ENCODE measurements at places on chromosomes 2 and 18.
A peak's percentile ranks its signal among the peaks of the same experiment; 100 is the strongest.

DNA sequence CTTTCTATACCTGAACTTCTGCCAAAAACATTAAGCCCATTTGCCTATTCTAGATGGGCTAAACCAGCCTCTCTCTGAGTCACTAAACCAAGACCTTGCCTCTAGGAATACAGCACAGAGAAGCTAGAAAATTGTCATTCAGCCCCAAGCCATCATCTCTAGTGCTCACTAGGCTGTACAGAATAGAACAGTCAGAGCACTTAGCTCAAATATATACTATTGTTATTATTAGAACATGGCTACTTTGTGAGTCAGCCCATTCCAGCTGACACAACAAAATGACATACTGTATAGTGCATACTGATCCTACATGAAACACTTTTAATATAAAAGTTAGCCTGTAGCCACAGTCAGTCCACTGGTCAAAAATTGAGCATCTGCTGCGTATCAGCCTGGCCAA lies 418.8 kb downstream of the NRXN1 start:
- DNase-seq, result no peak

GRCh38 chr2:169080250-169081069 lies 11.1 kb downstream of the DHRS9 start:
- DNase-seq, result no peak

DNA sequence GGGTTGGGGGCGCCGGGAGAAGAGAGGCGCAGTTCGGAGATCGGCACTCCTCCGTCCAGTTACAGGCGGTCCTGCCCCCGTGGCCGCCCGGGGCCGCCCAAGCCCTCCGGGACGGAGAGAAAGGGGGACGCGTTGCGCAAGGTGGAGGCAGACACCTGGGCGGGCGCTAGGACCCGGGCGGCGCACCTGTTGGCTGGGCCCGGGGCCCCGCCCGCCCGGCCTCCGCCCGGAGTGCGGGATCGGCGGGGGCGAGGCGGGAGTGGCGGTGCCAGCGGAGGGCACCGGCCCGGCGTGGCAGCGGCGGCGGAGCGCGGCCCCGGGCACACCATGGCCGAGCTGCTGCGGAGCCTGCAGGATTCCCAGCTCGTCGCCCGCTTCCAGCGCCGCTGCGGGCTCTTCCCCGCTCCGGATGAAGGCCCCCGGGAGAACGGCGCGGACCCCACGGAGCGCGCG lies at the start of gene SGPP2:
TSS of gene SGPP2 (plus strand) at position 268 of the 453 bp plus-strand sequence. CDS start at position 328, 60 bp downstream.
- DNase-seq, result peak; percentile 49

GRCh38 chr2:210899131-210899530 lies 342.7 kb downstream of the CPS1 start:
- DNase-seq, result no peak

DNA sequence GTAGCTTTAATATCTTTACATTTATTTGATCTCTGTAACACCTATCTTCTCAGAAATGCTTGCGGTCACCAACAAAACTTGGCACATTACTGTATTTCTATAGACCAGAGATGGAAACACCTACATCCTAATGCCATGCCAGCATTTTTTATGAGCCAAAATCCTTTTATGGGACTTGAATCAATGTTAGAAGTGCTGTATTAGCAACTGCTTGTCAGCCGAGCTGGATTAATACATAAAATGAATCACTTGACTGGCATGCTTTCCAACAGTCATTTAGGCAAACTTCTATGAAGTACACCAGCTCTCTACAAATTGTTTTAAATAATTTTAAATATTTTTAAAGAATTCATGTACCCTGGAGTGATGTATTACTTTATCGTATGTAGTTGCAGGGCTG lies 272.9 kb upstream of the NRP2 start:
- no peak for DNase-seq

DNA sequence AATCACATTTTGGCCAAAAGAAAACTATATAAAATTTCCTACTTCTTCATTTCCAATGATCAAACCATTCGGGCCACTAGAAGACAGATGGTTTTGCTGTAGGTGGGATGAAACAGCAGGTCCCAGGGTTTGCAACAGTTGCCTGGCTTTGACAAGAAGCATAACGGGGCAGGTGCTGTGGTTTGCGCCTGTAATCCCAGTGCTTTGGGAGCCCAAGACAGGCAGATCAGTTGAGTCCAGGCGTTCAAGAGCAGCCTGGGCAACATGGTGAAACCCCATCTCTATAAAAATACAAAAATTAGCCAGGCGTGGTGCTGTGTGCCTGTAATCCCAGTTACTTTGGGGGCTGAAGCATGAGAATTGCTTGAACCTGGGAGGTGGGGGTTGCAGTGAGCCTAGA lies 81.4 kb upstream of the XPO1 start:
- no peak for DNase-seq

GRCh38 chr18:34801774-34802173 lies 91.7 kb downstream of the DTNA start:
- DNase-seq, result peak; percentile 25

DNA sequence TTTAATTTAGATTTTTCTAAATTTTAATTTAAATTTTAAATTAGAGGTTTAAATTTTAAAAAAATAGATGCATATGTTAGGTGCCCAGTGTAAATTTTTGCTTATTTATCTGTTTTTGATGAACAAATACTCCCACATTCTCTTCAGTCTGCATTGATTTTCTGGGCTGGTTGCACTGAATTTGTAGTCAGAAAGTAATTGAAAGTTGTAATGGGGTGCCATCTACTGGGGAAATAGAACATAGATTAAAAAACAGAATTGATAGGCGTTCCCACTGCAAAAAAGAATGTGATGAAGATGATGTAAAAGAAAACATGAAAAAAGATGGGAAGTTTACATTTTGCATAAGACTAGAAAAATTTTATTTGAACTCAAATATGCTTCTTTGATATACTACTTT lies 51.7 kb upstream of the CCDC85A start:
- no peak for DNase-seq

DNA sequence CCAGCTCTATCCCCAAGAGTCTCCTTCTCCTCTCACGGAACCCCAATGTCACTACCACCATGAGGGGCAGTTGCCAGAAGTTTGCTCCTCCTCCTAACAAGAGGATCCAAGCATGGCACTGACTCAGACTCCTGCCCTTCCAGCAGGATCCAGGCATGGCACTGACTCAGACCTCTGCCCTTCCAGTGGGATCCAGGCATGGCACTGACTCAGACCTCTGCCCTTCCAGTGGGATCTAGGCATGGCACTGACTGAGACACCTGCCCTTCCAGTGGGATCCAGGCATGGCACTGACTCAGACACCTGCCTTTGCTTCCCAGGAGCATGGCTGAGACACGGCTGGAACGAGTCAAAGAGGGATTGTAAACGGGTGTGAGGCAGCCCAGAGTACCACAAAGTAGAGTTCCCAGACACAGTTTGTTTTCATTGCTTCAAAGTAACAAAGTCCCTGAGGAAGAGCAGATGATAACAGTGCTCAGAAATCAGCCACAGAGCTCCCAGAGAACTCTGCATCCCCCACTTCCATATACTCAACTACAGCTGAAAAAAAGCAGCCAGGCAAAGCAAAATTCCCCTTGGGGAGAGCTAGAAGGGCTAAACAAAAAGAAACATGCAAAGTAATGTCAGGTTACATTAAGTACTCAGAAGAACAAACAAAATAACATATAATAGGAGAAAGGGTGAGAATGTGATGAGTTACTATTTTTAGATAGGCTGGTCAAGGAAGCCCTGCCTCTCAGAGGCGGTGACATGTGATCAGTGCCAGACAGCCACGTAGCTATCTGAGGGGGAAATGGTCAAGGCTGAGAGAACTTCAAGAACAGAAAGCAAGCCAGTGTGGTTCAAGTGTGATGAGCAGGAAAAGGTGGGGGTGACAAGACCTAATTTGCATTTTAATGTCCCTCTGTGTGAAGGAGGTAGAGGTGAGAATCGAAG lies 3.0 kb downstream of the BUB1 start:
- DNase-seq, result peak; percentile 42

DNA sequence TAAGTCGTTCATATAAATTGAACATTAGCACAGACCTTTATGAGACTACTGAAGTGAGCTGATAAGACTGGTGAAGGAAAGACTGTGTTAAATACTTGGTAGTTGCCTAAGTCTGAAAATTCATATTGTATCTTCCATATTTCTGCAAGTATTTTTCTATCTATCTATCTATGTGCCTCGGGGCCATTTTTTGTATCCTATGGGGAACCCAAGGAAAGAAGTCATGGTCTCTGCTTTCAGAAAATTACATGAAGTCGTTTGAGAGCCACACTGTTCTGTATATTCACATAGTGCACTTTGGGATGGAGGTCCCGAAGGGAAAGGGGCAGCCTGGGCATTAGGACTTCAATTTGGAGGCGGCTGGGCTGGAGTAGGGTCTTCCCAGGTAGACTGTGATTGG lies 89.6 kb downstream of the EPAS1 start:
- no peak for DNase-seq

- DNase-seq, result no peak
Measured at GRCh38 chr18:27109451-27109850, 75.7 kb downstream of the CHST9 start.

- DNase-seq, result no peak
Measured at GRCh38 chr2:64853894-64854293, 135.3 kb upstream of the SLC1A4 start.

DNA sequence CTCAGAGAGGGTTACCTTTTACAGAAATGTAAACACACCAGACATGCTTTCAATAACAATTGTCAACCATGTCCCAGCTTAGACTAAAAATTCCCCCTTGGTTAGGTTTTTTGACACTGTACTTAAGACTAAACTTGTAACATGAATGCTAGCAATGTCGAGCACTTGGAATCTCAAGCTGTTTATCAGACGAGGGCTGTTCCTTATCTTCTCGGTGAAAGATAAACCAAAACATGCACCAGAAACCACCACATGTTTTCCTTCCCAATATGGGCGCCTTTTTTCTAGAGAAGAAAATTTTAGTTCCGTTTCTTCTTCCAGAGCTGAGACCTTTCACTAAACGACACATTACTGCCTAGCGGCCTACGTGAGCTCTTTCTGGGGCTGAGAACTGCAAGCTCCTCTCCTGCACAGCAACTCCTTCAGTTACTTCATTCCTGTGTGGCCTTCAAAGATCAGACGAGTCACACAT lies 42.4 kb upstream of the ACKR3 start:
- no peak for DNase-seq

DNA sequence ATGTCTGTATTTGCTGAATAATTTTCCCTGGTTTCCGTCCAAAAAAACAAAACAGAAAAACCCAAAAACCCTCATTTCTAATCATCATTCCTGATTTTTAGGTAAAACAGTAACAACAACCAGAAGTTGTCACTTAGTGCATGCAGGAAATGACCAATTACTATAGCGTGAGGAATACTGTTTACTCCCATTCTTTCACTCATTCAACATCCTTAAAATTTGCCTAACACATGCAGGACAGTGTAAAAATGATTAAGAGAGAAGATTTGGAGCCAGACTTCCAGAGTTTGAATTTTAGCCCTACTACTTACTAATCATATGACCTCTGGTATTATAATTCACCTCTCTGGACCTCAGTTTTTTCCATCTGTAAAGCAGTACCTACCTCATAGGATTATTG lies 83.1 kb downstream of the FIGN start:
- DNase-seq, result no peak

- DNase-seq, result no peak
Measured at GRCh38 chr2:205699515-205700289, 17.4 kb downstream of the NRP2 start.

DNA sequence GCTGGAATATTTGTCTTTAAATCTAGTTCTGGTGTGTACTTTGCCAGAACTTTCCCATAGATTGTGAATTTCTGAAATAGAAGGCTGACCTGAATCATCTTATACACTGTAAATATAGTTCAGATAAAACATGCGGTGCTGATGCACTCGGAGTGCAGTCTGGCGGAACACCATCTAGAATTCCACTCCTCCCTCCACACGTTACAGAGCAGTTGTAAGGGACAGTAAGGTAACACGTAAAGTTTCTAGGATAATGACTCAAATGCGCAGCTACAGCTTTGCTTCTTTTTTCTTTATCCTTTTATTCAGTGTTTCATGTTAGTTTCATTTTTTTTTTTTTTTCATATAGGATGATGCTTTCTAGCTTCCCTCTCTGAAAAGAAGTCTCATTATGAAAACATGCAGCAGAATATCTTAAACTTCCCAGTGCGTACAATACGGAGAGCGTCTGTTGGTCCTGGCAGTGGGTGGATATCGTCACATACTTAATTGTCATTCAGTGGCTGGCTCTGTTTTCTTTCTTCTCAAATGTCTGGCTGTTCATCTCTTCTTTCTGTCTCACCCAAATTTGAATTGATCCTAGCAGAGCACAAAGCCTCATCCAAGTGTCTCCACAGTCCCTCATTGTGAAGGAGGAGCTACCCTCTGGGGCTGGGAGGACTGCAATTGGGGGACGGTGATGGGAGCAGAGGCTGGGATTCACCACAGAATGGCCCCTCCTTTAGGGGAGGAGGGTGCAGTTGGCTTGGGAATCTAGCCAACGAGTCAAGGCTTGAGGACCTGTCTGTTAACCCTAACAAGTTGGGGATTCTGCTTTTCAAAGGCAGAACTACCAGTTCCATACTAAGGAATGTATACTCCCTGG lies 138.8 kb downstream of the MYT1L start:
- DNase-seq, result no peak

DNA sequence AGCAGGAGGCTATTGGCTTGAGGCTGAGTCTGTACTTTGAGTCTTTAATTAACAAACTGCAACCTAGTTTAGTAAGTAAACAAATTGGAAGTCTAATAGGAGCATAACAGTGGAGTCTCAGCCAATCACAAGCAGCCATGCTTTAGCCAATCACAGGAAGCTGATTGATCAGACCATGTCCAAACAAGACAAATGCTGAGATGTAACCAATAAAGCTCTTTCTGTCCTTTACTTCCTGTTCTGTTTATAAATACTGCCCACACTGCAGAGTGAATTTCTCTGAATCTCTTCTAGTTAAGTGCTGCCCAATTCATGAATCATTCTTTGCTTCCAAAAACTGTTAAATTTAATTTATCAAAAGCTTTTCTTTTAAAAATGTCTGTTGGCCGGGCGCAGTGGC lies 146.6 kb upstream of the DLX2 start:
- no peak for DNase-seq

DNA sequence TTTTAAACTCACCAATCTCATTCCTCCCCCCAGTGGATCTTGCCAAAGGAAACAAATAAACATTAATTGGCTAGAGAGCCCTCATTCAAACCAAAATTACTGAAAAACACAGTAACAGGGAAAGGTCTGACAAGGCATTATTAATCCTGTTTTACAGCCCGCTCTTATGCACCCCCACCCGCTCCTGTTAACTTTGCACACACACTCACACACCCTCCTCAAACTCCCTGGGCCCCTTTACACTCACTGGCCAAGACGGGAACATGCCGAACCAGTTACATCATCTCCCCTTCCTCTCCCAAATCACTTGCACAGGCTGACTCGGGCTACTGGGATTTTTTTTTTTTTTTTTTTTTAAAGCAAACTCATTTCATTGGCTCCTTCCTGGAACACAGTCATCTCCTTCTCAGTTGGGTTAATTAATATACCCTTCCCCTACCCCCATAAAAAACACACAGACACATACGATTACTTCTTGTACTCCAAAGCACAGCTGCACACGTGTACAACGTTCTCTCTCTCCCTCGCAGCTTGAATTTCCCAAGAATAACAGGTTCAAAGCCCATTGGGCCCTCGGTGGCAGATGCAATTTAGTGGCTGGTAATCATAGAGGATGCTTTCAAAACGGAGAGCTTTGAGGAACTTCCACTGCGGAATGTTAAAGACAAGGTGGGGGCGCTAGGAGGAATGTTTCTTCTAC lies 31.8 kb downstream of the KLF7 start:
- DNase-seq, result no peak

- no peak for DNase-seq
Measured at GRCh38 chr2:30622452-30622851, 175.4 kb downstream of the LCLAT1 start.

GRCh38 chr2:53994818-53995808 lies 24.3 kb upstream of the PSME4 start:
- DNase-seq, result no peak

GRCh38 chr2:46356991-46357390 lies 59.8 kb downstream of the EPAS1 start:
- DNase-seq, result no peak
